ENCODE measurements at places on chromosomes 7 and 10.

DNA sequence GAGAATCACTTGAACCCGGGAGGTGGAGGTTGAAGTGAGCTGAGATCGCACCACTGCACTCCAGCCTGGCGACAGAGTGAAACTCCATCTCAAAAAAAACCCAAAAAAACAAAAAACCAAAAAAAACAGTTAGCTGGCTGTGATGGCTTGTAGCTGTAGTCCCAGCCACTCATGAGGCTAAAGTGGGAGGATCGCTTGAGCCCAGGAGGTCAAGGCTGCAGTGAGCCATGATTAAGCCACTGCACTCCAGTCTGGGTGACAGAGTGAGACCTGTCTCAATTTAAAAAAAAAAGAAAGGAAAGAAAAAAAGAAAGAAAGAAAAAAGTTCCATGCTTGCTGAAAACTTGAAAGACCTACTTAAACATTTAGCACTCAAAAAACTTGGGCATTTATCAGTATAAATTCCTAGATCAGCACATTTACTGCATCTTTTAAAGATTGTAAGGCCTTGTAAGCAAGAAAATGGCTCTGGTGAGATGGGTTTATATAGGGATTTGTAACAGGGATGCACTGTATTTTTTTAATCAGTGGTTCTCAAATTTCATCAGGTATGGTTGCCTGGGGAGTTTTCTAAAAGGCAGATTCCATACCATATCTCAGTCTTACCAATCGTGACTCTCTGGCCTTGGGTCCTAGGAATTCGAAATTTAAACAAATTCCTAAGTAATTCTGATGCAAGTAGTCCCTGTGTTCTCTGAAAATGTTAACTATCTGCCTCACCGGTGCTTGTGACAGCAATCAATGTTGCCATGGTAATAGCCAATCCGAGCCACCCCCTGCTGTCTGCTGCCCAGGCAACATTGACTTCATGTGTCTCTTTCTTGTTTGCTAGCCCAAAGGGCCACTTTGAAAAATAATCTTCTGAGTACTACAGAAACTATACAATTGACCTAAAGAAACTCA lies 11.5 kb upstream of the NT5C2 start:
- DNase-seq, result no peak

- DNase-seq, result peak; percentile 90
Observed at GRCh38 chr10:102782673-102783551, 39.2 kb downstream of the WBP1L start.

- no peak for DNase-seq
Observed at GRCh38 chr7:155861480-155861868, 49.2 kb upstream of the SHH start.

GRCh38 chr7:116324582-116324981 lies 114.2 kb downstream of the TES start:
- no peak for DNase-seq

Data from psoas muscle (tissue), 8 donors.